ENCODE measurements at places on chromosomes 2 and 18.

- no peak for DNase-seq
These were observed 13.3 kb upstream of the ATP8B1 start for GRCh38 chr18:57816208-57816954.

GRCh38 chr2:24576146-24576545, 85.1 kb downstream of the NCOA1 start:
- no peak for DNase-seq

- DNase-seq: no peak
These were observed 112.0 kb upstream of the PNPT1 start for GRCh38 chr2:55805686-55806085.

GRCh38 chr2:36356298-36356989, 866 bp downstream of the CRIM1 start:
- DNase-seq: peak; percentile 7
